Pulmonary artery endothelial cell (primary cell): ENCODE measurements at places on chromosomes 4 and X.

DNA sequence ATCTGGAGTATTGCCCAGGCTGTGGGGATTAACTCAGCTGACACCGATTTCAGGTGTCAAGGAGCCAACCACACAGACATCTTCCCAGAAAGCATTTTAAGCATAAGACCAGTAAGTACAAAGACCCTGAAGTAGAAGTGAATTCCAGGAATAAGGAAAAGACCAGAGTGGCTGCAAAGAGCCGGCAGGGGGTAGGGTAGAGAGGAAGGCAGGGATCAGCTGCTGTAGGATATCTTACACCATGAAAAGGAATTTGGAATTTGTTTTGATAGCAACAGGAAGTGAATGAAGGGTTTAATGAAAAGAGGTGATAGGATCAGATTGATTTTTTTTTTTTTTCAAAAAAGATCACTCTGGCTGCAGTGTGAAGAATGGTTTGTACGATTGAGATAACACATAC is 113.6 kb upstream of the PPARGC1A start:
- DNase-seq = no peak

DNA sequence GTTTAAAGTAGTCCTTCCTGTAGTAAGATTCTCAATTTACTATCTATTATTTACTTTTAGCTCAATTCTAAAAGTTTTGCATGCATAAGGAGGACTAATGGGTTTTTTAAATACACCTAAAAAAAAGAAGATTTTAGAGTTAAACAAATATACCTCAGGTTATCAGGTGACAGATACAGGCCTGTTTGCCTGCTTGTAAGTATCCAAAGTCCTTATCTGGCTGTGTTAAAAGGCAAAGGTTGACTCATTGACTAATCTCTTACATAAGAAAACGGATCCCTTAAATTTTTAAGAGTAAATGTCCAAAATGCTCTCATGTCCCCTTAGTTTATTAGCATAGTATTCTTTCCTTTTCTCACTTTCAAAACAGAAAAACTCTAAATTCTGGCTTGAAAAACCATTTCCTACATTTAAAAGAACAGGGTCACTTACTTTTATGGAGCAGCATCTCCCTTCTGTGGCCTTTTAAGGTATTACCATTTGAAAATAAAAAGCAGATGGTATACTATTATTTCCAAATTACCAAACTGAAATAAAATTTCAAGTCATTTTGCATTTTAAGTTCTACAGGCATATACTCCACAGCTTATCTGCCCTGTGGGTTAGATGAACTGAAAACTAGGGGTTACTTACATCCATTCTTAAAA is 4.5 kb downstream of the CBR4 start:
- no peak for DNase-seq

DNA sequence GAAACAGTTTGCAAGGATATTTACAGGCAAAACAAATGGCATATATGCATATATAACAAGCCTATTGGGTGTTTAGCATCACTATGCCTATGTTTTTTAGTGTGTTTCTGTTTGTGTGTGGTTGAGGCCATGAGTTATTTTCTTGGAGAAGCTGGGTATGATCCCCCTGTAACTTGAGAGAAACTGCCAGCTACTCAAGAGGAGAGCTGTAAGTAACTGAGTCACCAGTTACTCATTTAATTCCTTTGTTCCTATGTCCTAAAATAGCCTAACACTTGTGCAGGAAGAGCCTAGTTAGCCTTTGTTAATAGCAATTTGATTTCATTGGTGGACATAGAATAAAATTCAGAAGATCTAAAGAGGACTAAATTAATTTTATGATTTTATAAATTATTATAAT is 79.1 kb downstream of the PWWP3B start:
- DNase-seq = no peak

GRCh38 chr4:138512756-138513155 is 270.6 kb upstream of the SLC7A11 start:
- DNase-seq = no peak

GRCh38 chrX:17005712-17006368 is 59.4 kb downstream of the REPS2 start:
- no peak for DNase-seq

GRCh38 chr4:157128395-157128794 is 52.4 kb downstream of the GLRB start:
- no peak for DNase-seq

- peak; percentile 4 for DNase-seq
Observed at GRCh38 chrX:96480081-96480480, 204.6 kb upstream of the DIAPH2 start.

GRCh38 chr4:158811704-158812103 is 42.9 kb downstream of the FNIP2 start:
- DNase-seq = no peak

- DNase-seq = no peak
Observed at GRCh38 chrX:45794323-45794994, 593.8 kb upstream of the DIPK2B start.

DNA sequence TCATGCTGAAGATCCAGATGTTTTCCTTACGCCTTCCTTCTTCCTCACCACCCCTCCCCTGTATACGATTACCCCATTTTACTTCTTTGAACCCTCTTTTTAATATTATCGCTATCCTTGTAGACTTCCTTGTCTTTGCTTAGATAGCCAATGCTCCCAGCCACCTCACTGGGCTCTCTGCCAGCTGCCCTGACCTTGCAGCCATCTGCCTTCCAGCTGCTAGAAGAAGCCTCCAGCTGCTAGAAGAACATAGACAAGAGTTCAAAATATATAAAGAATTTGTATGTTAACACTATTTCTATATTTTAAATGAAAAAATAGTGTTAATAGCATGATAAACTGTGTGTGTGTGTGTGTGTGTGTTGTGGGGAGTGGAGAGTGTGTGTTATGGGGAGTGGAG is 374.7 kb downstream of the ANKRD50 start:
- no peak for DNase-seq

GRCh38 chrX:120457766-120458180 is 11.3 kb downstream of the LAMP2 start:
- no peak for DNase-seq

- no peak for DNase-seq
Observed at GRCh38 chr4:113945906-113946305, 33.5 kb downstream of the ARSJ start.

DNA sequence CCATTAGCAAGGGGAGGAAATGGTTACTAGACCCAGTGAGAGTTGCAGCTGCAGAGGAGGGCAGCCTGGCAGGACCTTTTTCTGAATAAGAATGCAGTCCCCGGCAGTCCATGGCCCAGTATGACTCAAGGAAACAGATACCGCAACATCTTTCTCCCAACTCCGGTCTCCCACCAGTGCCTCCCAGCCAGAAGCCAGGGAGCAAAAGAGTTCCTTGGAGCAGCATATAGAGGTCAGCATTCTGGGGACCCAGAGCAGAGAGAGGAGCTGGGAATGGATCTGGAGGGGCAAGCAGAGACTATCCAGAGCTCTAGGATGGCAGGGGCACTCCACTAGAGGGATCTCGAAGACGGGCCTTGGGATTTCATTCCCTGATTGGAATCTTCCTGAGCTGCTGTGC is 339.2 kb upstream of the AADAT start:
- no peak for DNase-seq

DNA sequence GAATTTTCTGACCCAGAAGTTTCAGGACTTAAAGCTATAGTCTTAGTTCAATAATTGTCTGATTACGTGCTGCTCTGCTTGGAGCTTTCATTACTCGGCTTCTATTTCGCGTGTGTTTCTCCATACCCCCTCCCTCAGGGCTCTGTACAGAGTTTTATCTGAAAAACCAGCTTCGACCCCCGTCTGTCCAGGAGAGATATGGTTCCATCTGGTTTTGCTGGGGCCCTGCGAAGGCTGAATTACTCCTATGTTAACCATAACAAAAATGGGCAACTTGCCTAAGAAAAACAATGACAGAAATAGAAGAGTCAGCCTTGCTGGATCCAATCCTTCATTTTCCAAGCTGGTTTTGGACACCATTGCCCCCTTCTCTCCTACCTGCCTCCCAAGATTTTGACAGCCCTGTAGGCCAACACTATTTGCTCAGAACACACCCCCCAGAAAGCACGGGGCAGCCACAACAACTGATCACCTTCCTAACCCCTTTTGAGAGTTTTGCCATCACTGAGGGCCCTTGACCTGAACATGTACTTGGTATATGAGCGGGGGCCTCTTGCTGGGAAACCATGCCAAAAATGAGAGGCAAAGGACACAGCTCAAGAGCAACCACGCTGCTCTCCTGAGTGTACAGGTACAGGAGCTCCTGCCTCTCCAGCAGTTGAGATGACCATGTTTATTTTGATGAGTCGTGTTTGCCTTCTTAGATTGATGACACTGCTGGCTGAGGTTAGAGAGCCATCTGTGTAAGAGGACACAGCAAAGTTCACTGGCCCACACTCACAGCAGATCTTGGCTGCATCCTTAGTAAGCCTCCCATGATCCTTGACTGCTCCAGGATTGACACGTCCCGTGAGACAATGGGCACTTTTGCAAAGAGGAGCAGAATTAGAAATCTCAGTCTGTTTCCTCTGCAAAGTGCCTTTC is 36.2 kb upstream of the ATP6AP2 start:
- no peak for DNase-seq

DNA sequence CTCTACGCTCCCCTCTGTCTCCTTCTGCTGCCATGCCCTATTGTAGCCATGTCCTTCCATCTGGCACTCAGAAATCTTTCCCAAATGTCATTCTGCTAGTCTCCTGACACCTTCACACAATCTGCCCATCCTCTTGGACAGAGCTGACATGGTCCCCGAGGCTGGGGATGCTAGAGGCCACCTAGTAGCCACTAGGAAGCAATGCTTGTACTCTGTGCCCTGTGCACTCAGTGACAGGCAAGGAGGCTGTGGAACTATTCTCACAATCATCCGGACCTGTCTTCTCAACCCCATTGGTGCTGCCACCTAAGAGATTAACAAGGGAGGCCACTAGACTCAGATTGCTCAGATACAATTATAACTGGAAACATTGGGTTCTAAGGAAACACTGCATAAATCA is 112.6 kb upstream of the TMEM164 start:
- DNase-seq = no peak

- no peak for DNase-seq
Observed at GRCh38 chr4:7655511-7656243, 220.9 kb upstream of the PSAPL1 start.
